Mucosa of descending colon (tissue), 3 donors: ENCODE measurements at places on chromosomes 7 and 10. TPM values are rescaled to one million over a fixed set of nuclear protein-coding genes. Genes with fewer than 3 reads are reported as not detected.

Gene CD36
- total RNA-seq: 34.4 TPM

Gene C10orf62
- not detected for total RNA-seq

Gene COL1A2
- 176 TPM for total RNA-seq

Gene AKR1E2
- total RNA-seq: 20.4 TPM

Gene SPDYE16
- 0.51 TPM for total RNA-seq

Gene EEF1AKMT2
- total RNA-seq: 14.4 TPM

Gene CACNA2D1
- 44.1 TPM for total RNA-seq

Gene SYT15
- 3.2 TPM for total RNA-seq

Gene PLXDC2
- 31.6 TPM for total RNA-seq

Gene POLR2J2
- 14.7 TPM for total RNA-seq

Gene GIMAP4
- total RNA-seq: 22.6 TPM

Gene TAS2R3
- 1.8 TPM for total RNA-seq

Gene NEBL
- total RNA-seq: 22.0 TPM

Gene ZPBP
- total RNA-seq: not detected

Gene KCNH2
- total RNA-seq: 87.1 TPM

Gene NET1
- total RNA-seq: 359 TPM
